ENCODE measurements at places on chromosomes 2 and 18.

DNA sequence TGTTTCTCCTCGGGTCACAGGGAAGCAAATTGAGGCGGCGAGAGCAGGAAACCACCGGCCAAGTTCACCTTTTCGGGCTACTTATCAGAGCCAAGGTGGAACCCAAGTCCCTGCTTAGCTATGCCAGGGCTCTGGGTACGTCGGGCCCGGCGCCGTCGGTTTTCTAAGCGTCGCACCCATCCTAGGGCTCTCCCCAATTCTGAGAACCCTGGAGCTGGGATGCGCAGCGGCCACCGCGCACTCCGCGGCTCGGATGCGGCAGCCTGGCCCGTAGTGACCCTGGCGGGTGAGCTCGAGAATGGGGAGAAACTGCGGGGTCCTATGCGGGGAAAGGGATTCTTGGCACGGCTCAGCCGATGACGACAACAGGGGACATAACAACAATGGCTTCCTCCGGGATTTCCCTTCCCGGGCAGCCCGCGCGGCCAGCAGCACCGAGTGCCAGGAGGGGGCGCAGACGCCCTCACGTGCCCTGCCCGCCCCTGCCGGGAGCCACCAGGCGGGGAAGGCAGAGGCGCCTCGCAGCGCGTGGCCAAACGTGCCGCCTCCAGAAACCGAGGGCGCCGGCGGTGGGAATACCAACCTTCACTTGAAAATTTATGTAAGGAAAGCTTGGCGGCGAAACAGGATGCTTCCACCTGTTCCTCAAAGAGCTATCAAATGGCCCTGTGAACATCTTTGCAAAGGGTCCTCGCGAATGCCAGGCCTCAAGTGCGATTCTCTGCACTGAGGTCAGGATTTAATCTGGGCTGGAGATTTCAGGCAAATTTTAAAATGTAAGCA, 2.1 kb upstream of the SLC30A3 start:
- DNase-seq, result peak; percentile 94

- DNase-seq, result no peak
Measured at GRCh38 chr2:163565192-163565591, 170.6 kb downstream of the FIGN start.

DNA sequence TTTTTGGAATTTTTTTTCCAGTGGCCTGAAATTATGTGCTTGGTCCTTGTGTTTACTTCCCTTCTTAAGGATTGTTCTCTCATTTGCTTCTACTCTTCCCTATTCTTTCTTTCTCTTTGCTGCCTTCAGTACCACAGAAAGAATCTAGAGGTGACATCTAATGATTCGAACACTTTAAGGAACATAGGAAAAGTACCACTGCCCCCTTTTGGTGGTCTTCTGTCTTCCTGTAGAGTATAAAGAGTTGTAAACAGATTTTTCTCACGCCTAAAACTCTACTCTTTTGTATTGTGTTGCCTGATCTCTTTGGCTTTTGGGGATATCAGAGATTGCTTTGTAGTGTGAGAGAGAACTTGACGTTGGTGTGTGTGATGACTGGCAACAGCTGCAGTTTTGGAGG, 7.0 kb upstream of the SCTR start:
- peak; percentile 64 for DNase-seq

GRCh38 chr2:1022178-1022577, 71.5 kb downstream of the SNTG2 start:
- peak; percentile 12 for DNase-seq

DNA sequence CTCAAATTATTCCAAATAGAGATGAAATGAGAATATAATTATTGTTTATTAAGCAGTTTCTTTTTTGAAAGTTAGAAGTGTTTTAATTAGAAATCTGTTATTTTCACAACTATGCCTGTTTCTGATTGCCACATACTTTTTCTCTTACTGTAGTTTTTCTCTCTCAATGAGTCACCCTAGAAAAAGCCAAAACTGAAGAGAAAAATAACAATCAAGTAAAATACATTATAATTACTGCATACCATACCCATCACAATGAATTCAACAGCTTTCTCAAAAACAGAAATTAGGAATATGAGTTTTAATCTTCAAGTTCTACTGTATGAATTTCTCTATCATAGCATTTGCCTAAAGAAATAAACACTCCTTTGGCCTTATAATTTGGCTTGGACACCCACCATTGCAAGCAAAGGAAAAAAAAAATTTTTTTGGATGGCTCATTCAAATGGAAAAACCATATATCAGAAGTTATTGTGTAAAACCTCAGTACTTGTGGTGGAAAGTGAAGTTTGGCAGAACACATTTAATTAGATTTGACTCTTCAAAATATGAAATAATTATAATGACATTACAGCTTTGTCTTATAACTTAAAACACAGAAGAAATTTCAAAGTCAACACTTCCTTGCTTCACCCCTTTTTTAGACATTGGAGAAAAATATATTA, 138.5 kb downstream of the DYM start:
- DNase-seq, result no peak

DNA sequence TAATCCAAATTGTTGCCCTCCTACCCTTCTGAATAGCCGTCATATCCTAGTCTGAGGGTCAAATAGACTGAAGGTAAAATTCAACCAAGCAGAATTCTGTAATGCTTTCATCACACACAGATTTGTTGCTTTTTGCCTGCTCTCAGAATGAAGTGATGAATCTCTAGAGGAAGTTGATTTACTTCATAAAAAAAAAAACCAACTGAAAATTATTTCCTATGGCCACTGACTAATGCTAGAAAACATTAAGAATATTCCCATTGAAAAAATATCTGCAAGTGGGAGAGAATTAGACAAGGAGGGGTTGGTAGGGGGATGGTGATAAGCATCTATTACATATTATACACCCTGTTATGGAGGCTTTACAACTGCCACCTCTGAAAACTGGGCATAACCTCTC, 2.3 kb upstream of the IL1RL2 start:
- no peak for DNase-seq

DNA sequence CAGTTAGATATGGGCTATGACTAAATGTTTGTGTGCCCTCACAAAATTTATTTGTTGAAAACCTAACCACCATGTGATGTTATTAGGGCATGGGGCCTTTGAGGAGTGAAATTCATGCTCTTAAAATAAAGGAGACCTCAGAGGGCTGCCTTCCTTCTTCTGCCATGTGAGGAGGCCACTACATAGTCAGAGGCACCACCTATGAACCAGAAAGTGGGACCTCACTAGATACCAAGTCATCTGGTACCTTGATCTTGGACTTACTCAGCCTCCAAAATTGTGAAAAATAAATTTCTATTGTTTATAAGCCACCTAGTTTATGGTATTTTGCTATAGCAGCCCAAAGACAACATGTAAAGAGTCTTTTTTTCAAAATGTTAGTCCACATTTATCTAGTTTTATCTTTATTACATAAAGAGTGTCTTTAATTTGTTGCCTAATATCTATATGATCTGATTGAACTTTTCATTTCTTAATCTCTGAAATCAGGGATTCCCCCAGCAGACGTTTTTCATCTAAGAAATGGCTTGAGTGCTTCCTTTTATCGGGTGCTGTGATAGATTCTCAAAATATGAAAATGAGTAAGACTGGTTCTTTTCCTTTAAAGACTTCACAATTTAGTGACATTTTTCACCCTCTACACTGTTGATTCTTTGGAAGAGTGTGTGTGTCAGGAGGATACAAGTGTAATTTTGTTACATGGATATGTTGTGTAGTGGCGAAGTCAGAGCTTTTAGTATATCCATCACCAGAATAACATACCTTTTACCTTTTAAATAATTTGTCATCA, 34.2 kb downstream of the PMS1 start:
- DNase-seq, result no peak

GRCh38 chr2:224983712-224984554, 58.3 kb downstream of the DOCK10 start:
- no peak for DNase-seq

GRCh38 chr2:8089596-8089995, 592.3 kb upstream of the ID2 start:
- no peak for DNase-seq

DNA sequence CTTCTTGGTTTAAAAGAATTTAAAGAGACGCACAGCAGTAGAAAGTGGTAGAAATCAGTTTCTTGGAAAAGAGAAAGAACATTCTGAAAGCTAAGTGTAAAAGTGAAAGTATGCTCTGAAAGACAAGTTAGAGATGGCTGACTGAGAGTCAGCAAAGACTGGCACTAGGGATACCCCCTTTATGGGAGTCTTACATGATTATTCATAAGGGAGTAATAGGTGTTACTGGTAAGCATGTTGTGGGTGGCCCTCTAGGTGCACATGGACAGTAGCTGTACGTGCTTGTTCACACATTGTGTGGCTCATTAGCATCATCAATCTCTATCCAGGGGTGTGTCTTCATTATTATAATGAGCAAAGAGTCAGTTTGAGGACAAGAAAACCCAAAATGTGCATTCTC, 816.2 kb downstream of the CBLN2 start:
- no peak for DNase-seq

DNA sequence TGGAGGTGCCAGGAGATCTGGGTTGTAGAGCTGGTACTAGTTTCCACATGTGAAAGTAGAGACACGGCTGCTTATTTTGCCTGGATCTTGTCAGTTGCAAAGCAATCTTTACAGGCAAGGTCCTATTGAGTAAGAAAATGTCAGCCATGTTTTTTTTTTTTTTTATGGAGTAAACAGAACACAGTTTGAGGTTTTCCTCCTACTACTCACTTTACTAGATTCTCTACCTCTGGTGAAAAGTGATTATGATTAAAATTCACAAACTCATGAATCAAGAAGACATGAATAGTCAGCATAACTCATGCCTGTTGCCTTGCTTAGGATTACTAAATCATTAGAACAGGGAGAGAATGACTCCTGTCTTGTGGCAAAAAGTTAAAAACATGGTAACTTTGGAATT, 70.1 kb upstream of the PNPT1 start:
- no peak for DNase-seq

DNA sequence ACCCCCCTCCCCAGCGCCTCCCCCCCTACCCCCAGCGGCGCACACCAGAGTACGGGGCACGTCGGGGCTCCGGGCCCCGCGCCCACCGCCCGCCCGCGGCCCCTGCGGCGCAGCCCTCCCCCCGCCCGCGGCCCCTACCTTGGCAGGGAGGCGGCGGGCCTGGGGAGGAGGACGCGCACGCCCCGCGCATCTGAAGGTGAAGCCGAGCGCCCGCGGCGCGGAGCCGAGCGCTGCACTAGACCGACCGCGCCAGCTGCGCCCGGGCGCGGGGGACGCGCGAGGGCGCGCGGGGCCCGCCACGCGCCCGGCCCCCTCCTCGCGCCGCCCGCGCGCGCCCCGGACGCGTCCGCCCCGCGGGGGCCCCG, at the start of gene ZNF516:
Gene ZNF516 (minus strand): TSS at position 237 of the 365 bp plus-strand sequence. CDS start 52,188 bp downstream, outside the sequence.
- peak; percentile 86 for DNase-seq

DNA sequence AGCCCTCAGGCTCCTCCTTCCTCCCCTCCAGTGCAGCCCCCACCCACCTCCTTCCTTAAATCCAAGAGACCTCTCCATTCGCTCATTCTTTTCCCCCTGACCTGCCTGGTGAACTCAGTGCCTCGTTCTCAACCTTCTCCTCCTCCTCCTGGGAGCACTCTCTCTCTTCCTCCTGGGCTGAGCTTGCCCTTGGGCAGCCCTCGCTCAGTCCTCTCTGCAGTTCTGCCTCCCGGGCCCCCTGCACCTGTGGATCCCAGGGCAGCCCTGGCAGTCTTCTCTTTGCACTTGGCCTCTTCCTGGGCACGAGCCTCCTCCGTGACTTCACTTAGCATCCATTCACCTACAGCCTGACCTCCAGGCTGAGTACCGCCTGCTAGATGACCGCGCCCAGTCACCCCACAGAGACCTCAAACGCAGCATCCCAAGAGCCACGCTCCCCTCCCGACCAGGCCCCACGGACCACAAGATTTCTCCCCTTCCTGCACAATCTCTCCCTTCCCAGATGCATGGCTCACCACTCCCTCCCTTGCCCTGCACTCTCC, 58.9 kb upstream of the ID2 start:
- DNase-seq, result no peak

DNA sequence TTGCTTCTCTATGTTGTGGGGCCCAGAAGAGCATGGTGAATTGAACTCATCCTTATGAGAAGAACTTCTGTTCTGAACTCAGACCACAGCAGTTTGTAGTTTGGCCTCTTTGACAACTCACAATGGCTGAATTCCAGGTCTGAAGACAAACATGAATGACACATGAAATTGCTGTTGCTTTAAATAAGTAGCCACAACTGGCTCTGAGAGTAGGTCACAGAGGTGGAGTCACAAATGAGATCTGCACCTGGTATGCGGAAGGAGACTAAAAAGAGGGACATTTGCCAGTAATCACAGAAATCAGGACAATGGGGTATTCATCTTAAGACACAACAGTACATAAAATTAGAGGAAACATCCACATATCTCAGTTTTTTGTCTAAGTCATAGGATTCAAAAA, 290.3 kb upstream of the MMADHC start:
- no peak for DNase-seq

DNA sequence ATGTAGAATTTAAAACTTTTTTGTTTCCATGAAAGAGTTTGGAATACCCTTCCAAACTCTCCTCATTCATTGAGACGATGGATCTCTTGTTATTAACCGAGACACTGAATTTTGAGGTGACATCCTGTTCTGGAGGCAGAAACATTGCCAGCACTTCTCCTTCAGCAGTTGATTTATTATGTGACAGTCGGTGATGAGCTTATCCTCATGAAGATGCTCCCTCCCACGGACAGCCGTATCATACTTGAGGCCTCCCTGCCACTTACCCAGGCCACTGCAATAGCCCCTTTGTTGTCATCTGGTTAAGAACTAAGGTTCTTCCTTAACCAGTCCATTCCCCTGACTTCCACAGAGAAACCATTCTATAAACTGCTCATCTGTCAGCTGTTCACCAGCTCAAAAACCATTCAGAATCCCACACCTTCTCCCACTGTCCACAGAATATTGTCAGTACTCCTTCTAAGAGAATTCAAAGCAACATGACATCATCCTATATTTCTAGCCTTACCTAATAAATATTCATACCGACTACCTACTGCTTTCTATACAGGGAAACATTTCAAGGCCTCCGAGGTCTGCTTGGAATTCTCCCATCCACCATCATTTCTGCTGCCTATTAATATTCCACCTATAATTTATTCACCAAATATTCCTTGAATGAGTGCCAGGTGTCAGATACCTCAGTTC, 139.0 kb upstream of the TRIB2 start:
- DNase-seq, result no peak

GRCh38 chr2:212692466-212692865, 153.9 kb upstream of the ERBB4 start:
- DNase-seq, result peak; percentile 18

- DNase-seq, result no peak
Measured at GRCh38 chr2:233821709-233822100, 32.6 kb downstream of the HJURP start.
